Activated effector memory CD4-positive, alpha-beta T cell treated with Interleukin-2 at 50 U/mL for 16 hours (primary cell): ENCODE measurements at places on chromosomes 2 and 18.
A peak's percentile ranks its signal among the peaks of the same experiment; 100 is the strongest.

- no peak for DNase-seq
Observed at GRCh38 chr2:108460345-108461037, 11.5 kb downstream of the GCC2 start.

- DNase-seq = no peak
Observed at GRCh38 chr2:41004700-41005099, 552.8 kb upstream of the SLC8A1 start.

GRCh38 chr18:74546007-74546406 is 11.7 kb downstream of the CNDP1 start:
- no peak for DNase-seq

- DNase-seq = no peak
Observed at GRCh38 chr2:84700006-84700405, 180.9 kb downstream of the TRABD2A start.

- no peak for DNase-seq
Observed at GRCh38 chr2:71552356-71552755, 99.0 kb downstream of the DYSF start.

GRCh38 chr2:57906152-57906732 is 140.4 kb upstream of the VRK2 start:
- DNase-seq = no peak

DNA sequence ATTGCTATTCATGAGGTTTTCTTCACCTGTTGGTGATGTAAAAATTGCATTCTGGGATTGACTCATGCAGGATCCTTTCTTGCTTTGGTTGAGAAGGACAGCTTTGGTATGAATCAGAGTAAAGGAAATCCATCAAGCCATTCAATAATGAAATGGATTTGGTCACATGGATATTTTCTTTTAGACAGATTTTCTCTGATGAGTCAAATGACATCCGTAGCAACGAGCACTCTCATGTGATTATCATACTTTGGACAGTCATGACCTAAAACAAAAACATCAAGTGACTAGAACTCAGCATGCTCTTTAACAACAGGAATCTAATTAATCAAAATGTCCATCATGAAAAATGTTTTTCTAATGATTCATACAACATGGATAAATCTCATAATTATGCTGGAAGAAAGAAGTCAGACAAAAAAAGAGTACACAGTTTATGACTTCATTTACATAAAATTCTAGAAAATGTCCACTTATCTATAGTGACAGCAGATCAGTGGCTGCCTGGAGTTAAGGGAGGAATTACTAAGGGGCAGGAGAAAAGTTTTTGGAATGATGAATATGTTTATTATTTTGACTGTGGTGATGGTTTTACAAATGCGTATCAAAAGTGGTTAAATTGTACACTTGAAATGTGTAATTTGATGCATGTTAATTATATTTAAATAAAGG is 30.7 kb downstream of the TRAK2 start:
- no peak for DNase-seq

DNA sequence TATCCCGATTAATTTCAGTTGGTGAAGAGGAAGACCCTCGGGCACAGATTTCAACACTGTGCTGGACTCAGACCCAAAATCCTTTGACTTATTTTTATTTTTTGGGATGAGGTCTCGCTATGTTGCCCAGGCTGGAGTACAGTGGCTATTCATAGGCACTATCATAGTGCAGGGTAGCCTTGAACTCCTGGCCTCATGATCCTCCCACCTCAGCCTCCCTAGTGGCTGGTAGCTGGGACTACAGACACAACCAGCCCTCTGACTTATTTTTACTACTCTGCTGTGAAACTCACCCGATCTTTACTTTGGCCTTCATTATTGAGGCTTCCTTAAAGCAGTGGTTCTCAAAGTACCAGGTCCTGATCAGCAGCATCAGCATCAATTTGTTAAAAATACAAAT is 18.2 kb upstream of the ADAM17 start:
- DNase-seq = no peak

- peak; percentile 51 for DNase-seq
Observed at GRCh38 chr2:12005886-12006681, 259.7 kb downstream of the LPIN1 start.

GRCh38 chr2:229160180-229160579 is 110.9 kb downstream of the PID1 start:
- no peak for DNase-seq

- DNase-seq = no peak
Observed at GRCh38 chr2:112197868-112198267, 57.0 kb downstream of the ZC3H8 start.

DNA sequence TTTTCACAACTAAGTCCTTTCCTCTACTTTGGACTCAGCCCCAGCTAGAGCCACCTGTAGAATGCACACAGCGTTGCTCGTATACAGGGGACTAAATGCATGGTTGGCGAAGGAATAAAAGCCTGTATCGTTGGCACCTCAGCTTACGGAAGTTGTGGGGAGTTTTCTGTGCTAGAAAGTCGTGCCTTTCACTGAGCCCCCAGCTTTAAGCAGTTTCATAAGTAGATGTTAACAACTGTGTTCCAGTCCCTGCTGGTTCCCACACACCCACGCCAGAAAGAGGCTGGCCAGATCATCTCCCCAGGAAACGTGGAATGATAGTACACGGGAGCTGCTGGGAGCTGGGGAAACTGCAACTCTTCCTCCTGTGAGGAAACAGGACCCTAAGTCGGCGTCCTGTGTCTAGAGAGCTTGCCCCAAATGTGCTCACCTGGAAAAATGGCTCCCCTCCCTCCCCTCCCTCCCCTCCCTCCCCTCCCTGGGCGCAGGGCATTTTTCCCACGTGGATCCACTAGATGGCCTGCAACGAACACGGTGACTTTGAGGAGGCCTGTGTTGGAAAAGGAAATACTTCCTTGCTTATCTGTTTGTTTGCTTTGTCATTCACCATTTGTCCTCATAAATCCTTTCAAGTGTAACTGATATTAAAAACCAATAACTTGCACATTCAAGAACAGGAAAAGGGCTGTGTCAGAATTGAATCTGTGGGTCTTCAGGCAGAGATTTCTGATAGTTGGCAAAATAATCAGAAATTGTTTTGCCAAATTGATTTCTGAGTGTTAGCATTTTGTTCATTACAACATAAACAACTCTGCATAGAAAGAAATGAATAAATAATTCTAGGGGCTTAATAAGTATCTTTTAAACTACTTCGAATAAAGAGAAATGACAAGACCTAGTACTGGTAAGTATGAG is 43.9 kb upstream of the RFX8 start:
- no peak for DNase-seq

- DNase-seq = no peak
Observed at GRCh38 chr18:76265497-76266235, 229.4 kb downstream of the ZNF516 start.

GRCh38 chr18:336713-337112 is 68.9 kb upstream of the THOC1 start:
- DNase-seq = no peak

DNA sequence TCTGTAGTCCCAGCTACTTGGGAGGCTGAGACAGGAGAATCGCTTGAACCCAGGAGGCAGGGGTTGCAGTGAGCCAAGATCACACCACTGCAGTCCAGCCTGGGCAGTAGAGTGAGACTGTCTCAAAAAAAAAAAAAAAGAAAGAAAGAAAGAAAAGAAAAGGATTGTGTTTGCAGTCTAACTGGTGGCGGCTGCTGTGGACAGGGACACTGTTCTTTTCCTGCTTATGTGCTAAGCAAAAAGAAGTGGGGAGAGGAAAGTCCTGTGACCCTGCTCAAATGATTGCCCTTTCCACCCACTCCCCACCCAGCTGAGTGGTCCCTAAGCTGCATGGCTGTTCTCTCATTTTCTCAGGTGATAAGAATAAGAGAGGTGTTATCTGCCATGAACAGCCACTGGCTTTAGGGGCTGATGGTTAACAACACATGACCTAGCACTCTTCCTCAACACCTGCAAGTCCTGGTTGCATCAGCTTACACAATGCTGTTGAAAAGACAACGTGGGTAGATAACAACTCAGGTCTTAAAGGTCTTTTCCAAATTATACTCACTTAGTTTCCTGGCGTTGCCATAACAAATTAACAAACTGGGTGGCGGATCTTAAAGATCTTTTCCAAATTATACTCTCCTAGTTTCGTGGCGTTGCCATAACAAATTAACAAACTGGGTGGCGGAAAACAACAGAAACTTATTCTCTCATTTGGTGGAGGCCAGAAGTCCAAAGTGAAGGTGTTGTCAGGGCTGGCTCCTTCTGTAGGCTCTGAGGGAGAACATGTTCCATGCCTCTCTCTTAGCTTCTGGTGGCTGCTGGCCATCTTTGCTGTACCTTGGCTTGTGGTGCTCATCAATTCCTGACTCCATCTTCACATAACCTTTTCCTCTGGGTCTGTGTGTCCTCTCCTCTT is 90.3 kb upstream of the RTN4 start:
- no peak for DNase-seq

DNA sequence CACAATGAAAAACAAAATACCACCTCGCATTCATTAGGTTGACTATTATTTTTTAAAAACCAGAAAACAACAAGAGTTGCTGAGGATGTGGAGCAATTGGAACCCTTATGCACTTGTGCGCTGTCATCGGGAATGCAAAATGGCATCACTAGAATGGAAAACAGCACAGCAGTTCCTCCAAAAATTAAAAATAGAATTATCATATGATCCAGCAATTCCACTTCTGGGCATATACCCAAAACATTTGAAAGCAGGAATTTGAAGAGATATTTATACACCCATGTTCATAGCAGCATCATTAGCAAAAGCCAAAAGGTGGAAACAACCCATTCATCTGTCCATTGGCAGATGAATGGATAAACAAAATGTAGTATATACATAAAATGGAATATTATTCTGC is 11.9 kb upstream of the NMUR1 start:
- DNase-seq = no peak

- DNase-seq = no peak
Observed at GRCh38 chr18:13558124-13558523, 168.2 kb downstream of the FAM210A start.

GRCh38 chr2:120551522-120551921 is 184.1 kb upstream of the GLI2 start:
- no peak for DNase-seq

- no peak for DNase-seq
Observed at GRCh38 chr2:197828464-197829135, 24.2 kb downstream of the PLCL1 start.

DNA sequence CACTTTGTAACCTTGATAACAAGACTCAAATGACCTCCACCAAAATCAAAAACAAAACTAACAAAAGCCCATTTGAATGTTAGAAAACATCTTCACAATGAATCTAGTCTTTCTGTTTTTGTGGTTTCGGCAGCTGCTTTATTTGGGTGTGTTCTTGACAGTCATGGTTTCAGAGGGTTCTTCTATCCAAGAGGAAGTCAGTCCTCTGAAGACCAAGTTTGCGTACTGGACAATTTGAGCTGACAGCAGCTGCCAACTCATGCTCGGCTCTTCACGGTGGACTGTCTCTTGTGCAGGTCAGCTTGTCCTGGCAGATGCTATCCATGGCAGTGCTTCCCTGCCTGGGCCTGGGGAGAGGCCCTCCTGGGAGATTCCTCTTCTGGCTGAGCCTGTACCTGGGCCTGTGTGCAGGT is 91.0 kb downstream of the TMEM17 start:
- DNase-seq = no peak

GRCh38 chr2:240933048-240933965 is 27.2 kb downstream of the CROCC2 start:
- no peak for DNase-seq

GRCh38 chr2:137021763-137022162 is 256.4 kb downstream of the THSD7B start:
- DNase-seq = no peak
